Activated CD8-positive, alpha-beta memory T cell treated with anti-CD3 and anti-CD28 coated beads for 48 hours (primary cell): ENCODE measurements at places on chromosomes 12 and 14.

DNA sequence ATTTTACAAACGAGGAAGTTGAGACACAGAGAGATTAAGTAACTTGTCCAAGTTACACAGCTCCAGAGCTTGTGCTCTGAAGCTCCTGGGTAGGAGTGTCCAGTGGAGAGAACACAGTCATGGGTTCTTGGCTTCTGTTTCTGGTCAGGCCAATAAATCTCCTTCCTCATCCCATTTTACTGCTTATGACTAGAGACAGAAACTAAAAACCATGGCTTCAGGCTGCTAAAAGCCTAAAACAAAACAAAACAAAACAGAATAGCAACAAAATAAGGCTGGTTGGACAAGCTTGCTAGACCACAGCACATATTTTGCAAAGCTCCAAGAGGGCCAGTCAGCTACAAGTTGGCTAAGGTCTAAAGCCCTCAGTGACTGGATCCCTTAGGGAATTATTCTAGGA is 49.8 kb downstream of the PTGER2 start:
- DNase-seq, result no peak

DNA sequence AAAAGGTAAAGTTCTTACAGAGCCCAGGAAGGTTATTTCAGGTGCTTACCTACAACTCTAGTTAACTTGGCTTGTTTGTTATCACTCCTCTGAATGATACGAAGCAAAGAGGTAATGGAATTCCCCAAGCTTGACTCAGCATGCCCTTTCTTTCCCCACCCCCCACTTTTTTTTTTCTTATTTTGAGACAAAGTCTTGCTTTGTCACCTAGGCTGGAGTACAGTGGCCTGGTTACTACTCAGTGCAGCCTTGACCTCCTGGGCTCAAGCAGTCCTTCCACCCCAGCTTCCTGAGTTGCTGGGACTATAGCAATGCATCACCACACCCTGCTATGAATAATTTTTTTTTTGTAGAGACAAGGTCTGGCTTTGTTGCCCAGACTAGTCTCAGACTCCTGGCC is 17.1 kb upstream of the YBX3 start:
- no peak for DNase-seq

- peak; percentile 43 for DNase-seq
Measured at GRCh38 chr14:50830044-50830931, 674 bp downstream of the NIN start.

- no peak for DNase-seq
Measured at GRCh38 chr12:40622246-40622838, 69.9 kb upstream of the CNTN1 start.

DNA sequence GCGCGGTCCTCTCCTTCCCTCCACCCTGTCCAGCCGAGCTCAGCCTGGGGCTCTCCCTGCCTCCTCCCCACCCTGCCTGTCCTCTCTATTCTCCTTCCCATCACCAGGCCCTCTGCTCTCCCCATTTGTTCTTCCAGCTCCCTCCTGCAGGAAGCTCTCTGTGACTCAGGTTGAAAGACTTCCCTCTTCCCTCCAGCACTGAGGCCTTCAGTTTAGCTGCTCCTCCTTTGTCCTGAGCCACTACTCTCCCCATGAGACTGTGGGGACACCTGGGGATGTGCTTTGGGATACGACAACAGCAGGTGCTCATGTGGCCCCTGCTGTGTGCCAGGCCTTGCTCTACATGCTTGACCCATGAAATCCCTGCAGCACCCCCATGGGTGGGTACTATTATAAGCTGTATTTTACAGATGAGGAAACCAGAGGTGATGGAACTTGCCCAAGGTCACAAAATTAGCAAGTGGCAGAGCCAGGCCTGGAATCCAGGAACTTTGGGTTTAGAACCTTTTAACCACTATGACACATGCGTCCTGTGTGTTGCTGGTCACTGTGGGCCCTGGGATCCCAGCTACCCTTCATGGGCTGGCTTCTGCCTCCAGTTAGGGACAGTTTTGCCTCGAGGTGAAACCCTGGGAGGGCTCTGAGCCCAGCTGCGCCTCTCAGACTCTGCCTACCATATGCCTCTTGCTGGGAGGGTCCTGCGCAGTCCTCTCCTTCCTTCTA is 5.5 kb downstream of the KRT80 start:
- no peak for DNase-seq

- DNase-seq, result no peak
Measured at GRCh38 chr12:112294793-112295192, 87.4 kb downstream of the HECTD4 start.

DNA sequence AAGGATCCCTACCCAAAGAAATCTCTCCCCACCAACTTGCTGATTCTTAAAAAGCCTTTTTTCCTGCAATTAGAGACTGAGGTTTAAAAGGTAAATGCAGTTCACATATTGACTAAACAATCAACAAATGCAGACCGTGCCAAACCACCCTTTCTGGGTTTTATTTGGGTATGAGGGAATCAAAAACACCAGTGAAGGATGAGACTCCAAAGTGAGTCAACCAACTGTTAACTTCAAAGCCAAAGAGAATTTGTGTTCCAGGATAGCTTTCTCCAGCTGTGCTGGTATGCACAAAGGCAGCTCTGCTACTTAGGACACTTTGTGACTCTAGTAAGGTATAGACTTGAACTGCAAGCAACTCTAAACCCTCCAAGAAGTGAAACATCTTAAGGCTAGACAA is 39.4 kb downstream of the RPS29 start:
- no peak for DNase-seq

- no peak for DNase-seq
Measured at GRCh38 chr12:131789638-131790037, 38.6 kb upstream of the MMP17 start.

DNA sequence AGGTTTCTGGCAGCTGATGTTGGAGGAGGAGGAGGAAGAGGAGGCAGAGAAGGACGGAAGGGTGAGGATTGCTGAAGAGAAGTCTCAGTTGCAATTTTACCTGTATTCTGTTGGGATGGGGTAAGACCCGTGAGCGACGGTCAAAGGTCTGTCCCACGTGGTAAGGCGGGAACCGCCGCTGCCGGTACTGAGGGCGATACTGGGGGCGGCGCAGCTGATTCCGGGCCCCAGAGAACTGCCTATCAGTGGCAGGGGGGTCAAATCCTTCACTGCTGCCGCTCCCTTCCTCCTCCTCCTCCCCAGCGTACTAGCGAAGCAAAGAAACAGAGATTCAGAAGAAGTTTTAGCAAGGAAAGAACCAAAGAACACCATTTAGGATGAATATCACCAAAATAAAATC is 13.3 kb downstream of the YBX3 start:
- DNase-seq, result no peak

GRCh38 chr14:79668951-79669350 is 542.4 kb downstream of the DIO2 start:
- no peak for DNase-seq

DNA sequence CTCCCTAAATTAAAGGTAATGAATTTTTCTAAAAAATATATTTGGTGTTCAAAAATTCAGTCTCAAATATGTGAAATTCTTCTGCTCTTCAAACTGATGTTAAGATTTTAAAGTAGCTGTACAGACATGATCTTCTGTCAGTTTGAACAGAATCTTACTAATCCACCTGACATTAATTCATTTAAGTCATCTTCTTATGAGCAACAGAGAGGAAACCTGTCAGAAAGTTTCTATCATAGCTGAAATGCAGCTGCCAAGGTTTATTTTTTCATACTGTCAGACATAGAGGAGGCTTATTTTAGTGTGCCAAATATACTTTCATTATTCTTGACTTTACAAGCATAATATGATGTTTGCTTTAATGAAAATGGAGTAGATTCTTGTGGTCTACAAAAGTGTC is 686.6 kb upstream of the MIS18BP1 start:
- DNase-seq, result no peak

GRCh38 chr14:100599981-100600380 is 12.8 kb upstream of the BEGAIN start:
- no peak for DNase-seq

DNA sequence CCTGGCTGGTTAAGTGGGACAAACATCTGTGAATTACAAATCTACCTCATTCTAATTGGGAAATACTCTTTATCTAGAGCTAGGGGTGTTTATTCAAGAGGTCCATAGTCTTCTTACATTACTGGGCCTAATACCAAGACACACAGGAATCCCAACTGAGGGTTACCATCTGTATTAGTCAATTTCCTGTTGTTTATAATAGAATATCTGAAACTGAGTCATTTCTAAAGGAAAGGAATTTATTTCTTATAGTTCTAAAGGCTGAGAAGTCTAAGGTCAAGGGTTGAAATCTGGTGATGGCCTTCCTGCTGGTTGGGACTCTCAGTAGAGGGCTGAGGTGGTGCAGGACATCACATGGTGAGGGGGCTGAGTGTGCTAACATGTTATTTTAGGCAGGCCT is 36.0 kb downstream of the RTRAF start:
- no peak for DNase-seq

DNA sequence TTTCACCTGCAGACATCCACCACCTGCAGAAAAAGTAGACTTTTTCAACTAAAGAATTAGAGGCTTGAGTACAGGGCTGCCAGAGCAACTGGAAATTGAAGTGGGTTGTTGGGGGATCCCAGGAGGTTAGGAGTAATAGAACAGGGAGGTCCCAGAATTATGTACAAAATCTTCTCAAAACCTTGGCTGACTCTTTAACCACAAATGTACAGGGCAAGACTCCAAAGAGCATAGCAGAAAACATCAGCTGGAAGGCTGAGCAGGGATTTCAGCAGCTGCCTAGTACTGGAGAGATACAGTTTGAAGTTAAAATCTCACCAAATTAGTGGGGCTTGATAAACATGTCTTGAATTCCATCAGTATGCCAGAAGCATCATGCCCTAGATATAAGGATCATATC is 191.6 kb downstream of the CRADD start:
- DNase-seq, result no peak

- DNase-seq, result no peak
Measured at GRCh38 chr12:13563743-13564125, 367.2 kb downstream of the EMP1 start.

DNA sequence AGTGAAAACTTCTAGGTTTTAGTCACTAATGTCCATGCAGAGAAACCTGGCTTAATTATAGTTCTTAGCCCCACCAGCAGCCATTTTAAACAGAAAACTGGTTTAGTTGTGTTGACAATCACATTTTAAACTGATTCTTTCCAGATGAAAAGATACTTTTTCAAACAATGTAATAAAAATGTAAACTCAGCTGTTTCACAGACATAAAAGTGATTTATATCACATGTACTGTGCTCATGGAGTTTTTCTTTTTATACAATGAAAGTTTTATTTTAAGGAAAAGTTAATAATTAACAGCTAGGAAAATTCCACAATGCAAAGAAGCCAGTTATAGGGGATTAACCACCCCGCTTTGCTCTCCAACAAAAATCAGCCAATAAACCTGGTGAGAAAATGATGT is 129.7 kb downstream of the PAX9 start:
- no peak for DNase-seq

DNA sequence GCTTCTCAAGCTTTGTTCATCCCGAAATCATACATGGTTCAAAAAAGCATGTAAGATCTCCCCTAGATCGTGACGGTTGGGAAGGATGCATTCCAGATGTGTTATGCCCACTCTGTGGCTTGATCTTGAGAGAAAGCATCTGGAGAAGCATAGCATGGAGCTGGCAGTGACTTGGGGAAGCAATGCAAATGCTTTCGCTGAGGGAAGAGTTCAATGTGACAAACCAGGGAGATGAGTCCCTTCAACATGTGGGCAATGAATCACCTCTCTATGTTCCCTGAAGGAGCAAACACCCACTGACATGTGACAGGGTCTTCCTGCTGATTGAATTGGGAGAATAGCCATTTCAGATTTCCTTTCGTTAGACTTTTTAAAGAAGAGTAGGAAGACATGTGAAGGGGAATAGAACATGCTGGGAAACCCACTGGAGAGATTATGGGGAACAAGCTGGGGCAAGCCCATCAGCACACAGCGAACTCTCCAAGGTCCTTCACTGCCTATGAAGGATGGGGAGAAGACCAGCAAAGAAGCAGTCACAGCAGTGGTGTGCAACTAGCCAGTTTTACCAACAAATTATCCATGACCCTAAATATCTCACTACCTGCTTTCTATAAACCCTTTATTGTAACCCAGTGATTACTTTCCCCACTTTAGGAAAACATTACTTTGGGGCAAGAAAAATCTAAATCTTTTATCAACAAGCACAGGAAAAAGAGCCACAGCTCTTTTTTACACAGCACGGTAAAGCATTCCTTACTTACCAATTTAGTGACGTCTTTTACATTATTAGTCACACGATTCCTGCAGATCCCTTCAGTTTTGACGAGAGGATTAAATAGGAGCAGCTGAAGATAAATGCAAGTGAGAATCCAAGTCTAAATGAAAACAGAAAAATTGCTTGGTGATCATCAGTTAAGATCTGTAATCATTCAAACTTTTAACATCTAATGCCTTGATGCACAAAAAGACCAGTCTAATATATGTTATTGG is 35.0 kb downstream of the KITLG start:
- no peak for DNase-seq

DNA sequence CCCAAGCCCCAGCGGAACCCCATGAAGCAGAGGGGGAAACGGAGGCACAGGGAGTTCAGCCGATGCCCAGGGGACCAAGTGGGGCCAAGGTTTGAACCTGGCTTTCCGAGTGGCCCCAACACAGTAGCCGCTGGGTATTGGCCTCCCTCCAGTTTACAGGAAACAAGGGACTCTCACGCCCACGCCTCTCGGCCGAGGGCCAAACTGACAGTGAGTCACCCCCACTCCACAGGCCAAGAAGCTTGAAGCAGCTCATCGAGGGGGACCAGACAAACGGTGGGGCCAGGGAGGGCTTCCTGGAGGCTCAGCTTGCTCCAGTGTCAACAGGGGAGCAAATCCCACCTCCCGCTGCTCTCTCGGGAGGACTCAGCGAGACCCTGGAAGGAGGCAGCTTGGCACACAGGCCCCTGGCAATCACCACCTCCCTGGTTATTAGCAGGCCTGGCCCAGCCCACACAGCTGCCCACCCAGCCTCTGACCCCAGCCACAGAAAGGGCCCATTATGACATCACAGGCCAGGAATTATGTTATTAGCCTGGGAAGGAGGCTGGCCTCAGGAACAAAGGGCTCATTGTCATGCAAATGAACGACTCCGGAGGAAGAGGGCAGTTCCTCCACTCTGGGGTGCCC is 54.6 kb downstream of the NCOR2 start:
- no peak for DNase-seq

GRCh38 chr12:3416670-3417069 is 74.3 kb upstream of the PRMT8 start:
- DNase-seq, result no peak

GRCh38 chr12:54723379-54724256 is 75.5 kb upstream of the DCD start:
- no peak for DNase-seq

- no peak for DNase-seq
Measured at GRCh38 chr12:110600254-110600653, 13.7 kb upstream of the TCTN1 start.

GRCh38 chr14:36498938-36499337 is 21.1 kb downstream of the NKX2-1 start:
- DNase-seq, result no peak

- DNase-seq, result no peak
Measured at GRCh38 chr12:96300064-96300463, 100.2 kb downstream of the CDK17 start.

DNA sequence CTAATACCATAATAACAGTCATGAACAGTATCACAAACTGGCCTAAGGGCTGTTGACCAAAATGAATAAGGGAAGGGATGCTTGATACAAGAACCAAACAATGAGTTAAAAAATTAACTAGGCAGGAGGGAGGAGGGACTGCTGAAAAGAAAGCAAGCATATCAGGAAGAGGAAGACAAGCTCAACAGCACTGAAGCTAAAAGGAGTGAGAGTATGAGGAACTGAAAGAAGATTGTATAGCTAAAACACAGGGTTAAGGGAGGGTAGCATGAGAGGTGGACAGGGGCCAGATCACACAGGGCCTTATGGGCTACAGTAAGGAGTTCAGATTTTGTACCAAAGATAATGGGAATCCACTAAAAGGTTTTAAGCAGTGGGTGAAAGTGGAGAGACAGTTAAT is 34.1 kb downstream of the ITGA7 start:
- no peak for DNase-seq
